Upper lobe of right lung (tissue), 1 donor: ENCODE measurements at places on chromosomes 1 and 21. TPM values are rescaled to one million over a fixed set of nuclear protein-coding genes. Genes with fewer than 3 reads are reported as not detected.

The LCE6A gene
- not detected for total RNA-seq

The ANKRD45 gene
- total RNA-seq, result 0.87 TPM

The ZSCAN20 gene
- total RNA-seq, result 4.3 TPM

The NFASC gene
- 24.1 TPM for total RNA-seq

The C1orf232 gene
- total RNA-seq, result not detected

The DESI2 gene
- total RNA-seq, result 53.1 TPM

The CD160 gene
- 0.93 TPM for total RNA-seq

The CA6 gene
- total RNA-seq, result not detected

The HAO2 gene
- not detected for total RNA-seq

The LMX1A gene
- total RNA-seq, result not detected

The DDR2 gene
- 44.6 TPM for total RNA-seq
